ENCODE measurements at places on chromosomes 4 and X. TPM values are rescaled to one million over a fixed set of nuclear protein-coding genes. Genes with fewer than 3 reads are reported as not detected.
A peak's percentile ranks its signal among the peaks of the same experiment; 100 is the strongest.

The BEX1 gene
- total RNA-seq: 0.48 TPM

The CTAG2 gene
- total RNA-seq: not detected

The SPATA18 gene
- 4.7 TPM for total RNA-seq

The TLR10 gene
- 1.1 TPM for total RNA-seq

The XG gene
- 5.9 TPM for total RNA-seq

The HTRA3 gene
- total RNA-seq: 31.8 TPM

The AADAT gene
- total RNA-seq: 7.2 TPM

The SSX4B gene
- not detected for total RNA-seq

The NXT2 gene
- total RNA-seq: 4.7 TPM

The TNIP3 gene
- 0.19 TPM for total RNA-seq

DNA sequence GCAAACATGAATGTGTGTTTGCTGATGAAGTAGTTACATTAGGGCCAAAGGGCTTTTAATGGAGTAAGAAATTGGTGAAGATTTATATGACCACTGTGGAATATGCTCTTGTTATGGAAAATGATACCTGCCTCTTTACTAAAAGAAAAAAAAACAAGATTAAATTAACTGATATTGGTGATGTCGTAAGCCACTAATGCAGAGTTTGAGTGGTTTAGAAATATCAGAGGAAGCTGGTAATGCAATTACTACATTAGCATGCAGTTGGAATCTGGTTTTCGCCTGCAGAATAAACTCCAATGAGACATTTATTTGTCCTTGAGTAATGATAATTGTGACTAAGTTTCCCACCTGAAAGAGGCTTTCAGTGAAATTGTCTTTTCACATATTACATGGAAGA is 597.9 kb downstream of the GALNTL6 start:
- no peaks in the 10 kb centered on the region for H3K36me3 ChIP-seq
- H3K4me1 ChIP-seq: no peaks in the 10 kb centered on the region
- H3K27ac ChIP-seq: no peak overlapping the region
- H3K27me3 ChIP-seq: no peaks in the 10 kb centered on the region

DNA sequence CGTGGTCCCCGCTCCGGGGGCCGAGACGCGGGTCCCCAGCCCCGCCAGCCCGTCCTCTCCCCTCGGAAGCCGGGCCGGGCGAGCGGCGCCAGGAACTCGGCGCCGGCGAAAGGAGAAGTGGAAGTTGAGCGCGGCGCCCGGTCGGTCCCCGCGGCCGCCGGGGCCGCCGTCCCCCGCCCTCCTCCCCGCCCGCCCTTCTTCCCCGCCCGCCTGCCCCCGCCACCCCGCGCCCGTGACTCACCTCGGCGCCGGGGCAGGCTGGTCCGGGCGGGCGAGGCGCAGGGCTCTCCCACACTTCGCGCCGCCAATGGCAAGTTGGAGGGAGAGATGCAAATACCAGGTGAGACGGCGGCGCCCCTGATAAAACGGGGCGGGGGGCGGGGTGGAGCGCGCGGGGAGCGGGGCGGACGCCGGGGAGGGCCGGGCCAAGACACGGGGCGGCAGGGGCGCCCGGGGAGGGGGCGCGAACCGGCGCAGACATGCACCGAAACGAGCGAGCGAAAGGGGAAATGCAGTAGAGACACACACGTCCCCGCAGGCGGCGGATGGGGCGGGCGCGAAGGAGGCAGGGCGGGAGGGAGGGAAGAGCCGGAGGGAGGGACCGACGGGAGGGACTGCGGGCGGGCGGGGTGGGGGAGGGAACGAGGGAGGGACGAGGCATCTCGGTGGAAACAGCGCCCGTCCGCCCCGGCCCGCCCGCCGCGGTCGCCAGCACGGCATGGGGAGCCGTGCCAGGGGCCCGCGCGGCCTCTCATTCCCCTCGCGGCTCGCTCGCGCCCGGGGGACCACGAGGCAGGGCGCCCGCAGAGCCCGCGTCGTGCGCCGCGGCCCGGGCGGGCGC is at the start of gene ELF4:
Gene ELF4 (minus strand): TSS at position 119 of the 841 bp plus-strand sequence. CDS start 29,167 bp downstream, outside the sequence.
- no peaks in the 10 kb centered on the region for H3K27me3 ChIP-seq
- H3K27ac ChIP-seq: no peak within 1 kb of the TSS
- H3K4me1 ChIP-seq: no peaks in the 10 kb centered on the region
- DNase-seq: no peak
- no peaks in the 10 kb centered on the region for H3K36me3 ChIP-seq

GRCh38 chr4:77854431-77855111 is 8.1 kb upstream of the MRPL1 start:
- H3K36me3 ChIP-seq: no peaks in the 10 kb centered on the region
- no peaks in the 10 kb centered on the region for H3K27me3 ChIP-seq
- H3K4me1 ChIP-seq: no peaks in the 10 kb centered on the region

DNA sequence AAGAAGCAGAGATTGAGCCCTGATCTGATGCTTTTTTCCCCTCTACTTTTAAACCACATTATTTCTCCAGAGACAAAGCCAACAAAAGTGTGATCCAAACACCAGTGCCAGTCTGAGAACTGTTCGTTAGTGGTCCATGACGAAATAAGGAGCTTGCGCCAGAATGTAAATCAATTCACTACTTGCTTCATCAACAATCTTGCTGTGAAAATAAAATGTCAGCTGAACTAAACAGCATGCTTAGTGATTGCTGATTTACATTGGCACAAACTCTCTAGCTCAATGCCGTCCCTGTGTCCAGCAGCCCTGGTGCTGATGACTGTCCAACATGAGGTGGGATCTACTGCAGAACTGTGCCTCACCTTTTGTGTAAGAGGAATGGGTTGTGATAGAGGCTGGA is 71.3 kb downstream of the SOX3 start:
- no peaks in the 10 kb centered on the region for H3K27me3 ChIP-seq
- no peaks in the 10 kb centered on the region for H3K36me3 ChIP-seq
- H3K27ac ChIP-seq: no peak overlapping the region
- no peaks in the 10 kb centered on the region for H3K4me1 ChIP-seq
- H3K4me3 ChIP-seq: no peak overlapping the region

GRCh38 chr4:53706422-53707032 is 115.2 kb upstream of the LNX1 start:
- DNase-seq: no peak
- no peaks in the 10 kb centered on the region for H3K4me1 ChIP-seq
- H3K4me3 ChIP-seq: no peak overlapping the region
- no peaks in the 10 kb centered on the region for H3K36me3 ChIP-seq

- H3K36me3 ChIP-seq: no peaks in the 10 kb centered on the region
- H3K27ac ChIP-seq: no peak overlapping the region
- no peaks in the 10 kb centered on the region for H3K27me3 ChIP-seq
- H3K4me1 ChIP-seq: no peaks in the 10 kb centered on the region
Measured at GRCh38 chr4:96145601-96146000, 305.7 kb downstream of the PDHA2 start.

- no peak for DNase-seq
- H3K27me3 ChIP-seq: no peaks in the 10 kb centered on the region
- H3K36me3 ChIP-seq: no peaks in the 10 kb centered on the region
- no peaks in the 10 kb centered on the region for H3K4me1 ChIP-seq
Measured at GRCh38 chr4:169741569-169741968, 16.2 kb downstream of the HPF1 start.

- H3K27ac ChIP-seq: no peak overlapping the region
- H3K4me1 ChIP-seq: no peaks in the 10 kb centered on the region
- no peak overlapping the region for H3K4me3 ChIP-seq
- no peak for DNase-seq
- H3K27me3 ChIP-seq: no peaks in the 10 kb centered on the region
- no peaks in the 10 kb centered on the region for H3K36me3 ChIP-seq
Measured at GRCh38 chr4:157080605-157081004, 4.7 kb downstream of the GLRB start.

- peak overlapping the region; percentile 98 for H3K4me3 ChIP-seq
- H3K4me1 ChIP-seq: no peaks in the 10 kb centered on the region
- no peaks in the 10 kb centered on the region for H3K27me3 ChIP-seq
- H3K27ac ChIP-seq: no peak overlapping the region
- DNase-seq: peak; percentile 62
- H3K36me3 ChIP-seq: no peaks in the 10 kb centered on the region
Measured at GRCh38 chr4:3531318-3531878, 824 bp downstream of the LRPAP1 start.

DNA sequence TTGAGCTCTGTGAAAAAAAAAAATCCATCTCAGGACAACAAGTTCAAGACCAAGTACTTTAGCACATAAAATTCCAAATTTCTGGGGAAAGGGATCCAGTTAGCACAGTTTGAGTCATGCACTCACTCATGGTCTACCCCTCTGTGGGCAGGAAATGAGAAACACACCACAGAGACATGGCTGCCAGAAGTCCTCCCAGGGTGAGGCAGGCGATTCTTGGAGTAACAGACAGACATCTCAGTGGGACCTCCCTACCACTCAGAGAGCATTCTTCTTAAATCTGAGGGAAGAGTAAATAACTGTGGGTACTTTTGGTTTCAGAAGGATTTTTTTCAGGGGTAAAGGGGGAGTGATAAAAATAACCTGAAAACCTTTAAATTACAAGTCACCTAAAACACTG is 14.1 kb downstream of the CXCL1 start:
- DNase-seq: no peak
- H3K4me1 ChIP-seq: no peaks in the 10 kb centered on the region
- no peak overlapping the region for H3K27ac ChIP-seq
- H3K4me3 ChIP-seq: no peak overlapping the region

DNA sequence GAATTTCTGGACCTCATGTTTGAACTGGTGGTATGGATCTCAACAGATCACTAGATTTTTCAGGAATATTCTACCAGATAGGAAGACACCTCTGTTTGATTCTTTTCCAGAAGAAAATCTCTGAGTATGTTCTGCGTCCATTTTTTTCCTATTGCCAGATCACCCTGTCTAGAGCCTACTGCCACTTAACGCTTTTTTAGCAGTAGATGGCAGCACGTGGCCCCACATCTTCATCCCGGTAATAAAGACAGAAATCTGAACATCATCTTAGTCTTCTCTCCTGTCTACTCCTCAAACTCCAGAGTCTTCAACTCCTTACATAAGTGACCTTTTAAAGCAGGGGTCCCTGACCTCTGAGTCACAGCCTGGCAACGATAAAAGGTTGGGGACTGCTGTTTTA is 184.7 kb downstream of the TMA16 start:
- no peak overlapping the region for H3K4me3 ChIP-seq
- DNase-seq: no peak
- no peaks in the 10 kb centered on the region for H3K27me3 ChIP-seq
- H3K4me1 ChIP-seq: no peaks in the 10 kb centered on the region
- H3K27ac ChIP-seq: no peak overlapping the region

DNA sequence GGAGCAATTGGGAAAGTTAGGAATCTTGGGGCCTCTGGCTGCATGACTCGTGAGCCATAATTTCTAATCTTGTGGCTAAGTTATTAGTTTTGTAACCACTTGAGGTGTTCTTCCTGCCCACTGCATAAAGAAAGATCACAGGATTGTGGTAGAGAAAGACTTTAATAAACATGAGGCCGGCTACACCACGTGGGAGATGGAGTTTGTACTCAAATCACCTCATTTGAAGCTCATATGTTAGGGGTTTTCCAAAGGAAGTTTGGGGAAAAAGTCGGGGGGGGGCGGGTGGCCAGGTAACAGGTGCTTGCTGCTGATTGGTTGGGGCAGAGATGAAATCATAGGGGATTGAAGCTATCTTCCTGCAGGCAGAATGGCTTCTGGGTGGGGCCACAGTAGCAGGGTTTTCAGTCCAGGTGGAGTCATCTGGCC is 287.8 kb downstream of the ZNF674 start:
- no peaks in the 10 kb centered on the region for H3K36me3 ChIP-seq
- no peak for DNase-seq

GRCh38 chr4:80172203-80172602 is 25.1 kb upstream of the PRDM8 start:
- no peak overlapping the region for H3K27ac ChIP-seq
- H3K36me3 ChIP-seq: no peaks in the 10 kb centered on the region
- no peak overlapping the region for H3K4me3 ChIP-seq
- H3K27me3 ChIP-seq: no peaks in the 10 kb centered on the region

DNA sequence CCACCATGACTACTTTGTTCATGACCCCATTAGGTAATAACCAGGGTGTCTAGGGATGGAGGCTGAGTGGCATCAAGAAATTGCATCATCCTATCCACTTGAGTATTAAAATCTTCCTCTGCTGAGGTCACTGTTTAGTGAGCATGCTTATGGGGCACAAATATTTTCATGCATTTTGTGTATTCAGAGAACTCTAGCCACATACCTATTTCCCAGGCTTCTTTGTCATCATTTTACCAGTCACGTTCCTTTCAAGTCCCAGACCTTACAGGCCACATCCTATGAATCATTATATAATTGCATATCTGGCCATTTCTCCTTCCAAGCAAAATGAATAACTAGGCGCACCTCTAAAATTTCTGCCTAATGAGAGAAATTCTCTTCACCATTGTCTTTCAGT is 1882.9 kb upstream of the AGA start:
- H3K36me3 ChIP-seq: no peaks in the 10 kb centered on the region
- H3K4me1 ChIP-seq: no peaks in the 10 kb centered on the region
- H3K27me3 ChIP-seq: no peaks in the 10 kb centered on the region
- H3K4me3 ChIP-seq: no peak overlapping the region
- no peak for DNase-seq
- H3K27ac ChIP-seq: no peak overlapping the region
